ENCODE measurements at places on chromosomes 5 and 9. TPM values are rescaled to one million over a fixed set of nuclear protein-coding genes. Genes with fewer than 3 reads are reported as not detected.

GRCh38 chr5:84272771-84273516, 111.7 kb downstream of the EDIL3 start:
- H3K4me3 ChIP-seq, result no peak overlapping the region
- DNase-seq, result peak; percentile 7

- H3K36me3 ChIP-seq, result no peaks in the 10 kb centered on the region
- peaks cover 18% of the 10 kb centered on the region for H3K4me1 ChIP-seq
- DNase-seq, result no peak
- H3K4me3 ChIP-seq, result no peak overlapping the region
- peaks cover under 1% of the 10 kb centered on the region for H3K27me3 ChIP-seq
Observed at GRCh38 chr5:178471711-178472110, 118.5 kb downstream of the COL23A1 start.

DNA sequence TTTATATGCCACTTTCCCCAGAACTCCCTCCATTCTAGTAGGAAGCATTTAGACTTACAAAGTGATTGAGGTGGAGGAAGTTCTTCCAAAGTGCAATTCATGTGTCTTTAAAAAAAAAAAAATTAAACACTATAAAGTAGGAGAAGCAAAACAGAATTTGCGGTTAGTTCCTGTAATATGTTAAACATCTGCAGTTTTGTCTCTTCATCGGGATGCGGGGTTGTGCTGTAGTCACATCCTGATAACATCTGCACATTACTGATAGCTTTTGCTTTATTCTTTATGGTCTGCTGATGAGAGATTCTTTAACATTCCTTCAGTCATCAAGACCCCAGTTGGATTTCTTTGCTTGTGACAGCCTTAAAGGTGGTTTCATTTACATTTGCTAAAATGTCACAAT, 694.3 kb downstream of the NR2F1-AS1 start:
- peaks cover 5% of the 10 kb centered on the region for H3K4me1 ChIP-seq
- no peak overlapping the region for H3K4me3 ChIP-seq
- no peak for DNase-seq
- H3K27ac ChIP-seq, result no peak overlapping the region
- no peaks in the 10 kb centered on the region for H3K36me3 ChIP-seq
- H3K27me3 ChIP-seq, result no peaks in the 10 kb centered on the region

DNA sequence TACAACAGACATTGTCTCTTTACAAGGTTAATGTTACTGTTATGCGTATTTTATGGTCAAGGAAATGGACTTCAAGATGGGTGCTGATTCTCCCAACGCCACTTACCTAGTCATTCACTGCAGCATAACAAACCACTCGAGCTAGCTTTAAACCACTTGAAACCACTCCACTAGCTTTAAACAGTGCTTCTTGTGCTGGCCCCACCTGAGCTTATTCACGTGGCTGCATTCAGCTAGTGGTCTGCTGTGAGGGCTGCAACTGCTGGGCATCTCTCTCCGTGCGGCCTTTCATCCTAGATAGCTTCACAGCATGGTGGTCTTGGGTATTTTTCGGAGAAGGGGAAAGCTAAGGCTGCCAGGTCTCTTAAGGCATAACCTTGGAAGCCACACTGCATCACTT, 3.5 kb upstream of the HRH2 start:
- peaks cover 51% of the 10 kb centered on the region for H3K27me3 ChIP-seq
- H3K27ac ChIP-seq, result no peak overlapping the region
- DNase-seq, result no peak
- H3K4me3 ChIP-seq, result no peak overlapping the region

GRCh38 chr9:40927851-40928802, 200.4 kb downstream of the FOXD4L6 start:
- no peak overlapping the region for H3K4me3 ChIP-seq
- DNase-seq, result no peak
- H3K36me3 ChIP-seq, result no peaks in the 10 kb centered on the region
- H3K4me1 ChIP-seq, result no peaks in the 10 kb centered on the region
- H3K27ac ChIP-seq, result no peak overlapping the region
- peaks cover 64% of the 10 kb centered on the region for H3K27me3 ChIP-seq

GRCh38 chr5:35089334-35090314, 41.9 kb upstream of the AGXT2 start:
- no peak overlapping the region for H3K4me3 ChIP-seq
- no peaks in the 10 kb centered on the region for H3K36me3 ChIP-seq
- H3K4me1 ChIP-seq, result no peaks in the 10 kb centered on the region
- peaks cover 39% of the 10 kb centered on the region for H3K27me3 ChIP-seq
- H3K27ac ChIP-seq, result no peak overlapping the region

The DYNC2I2 gene
- total RNA-seq, result 196 TPM

DNA sequence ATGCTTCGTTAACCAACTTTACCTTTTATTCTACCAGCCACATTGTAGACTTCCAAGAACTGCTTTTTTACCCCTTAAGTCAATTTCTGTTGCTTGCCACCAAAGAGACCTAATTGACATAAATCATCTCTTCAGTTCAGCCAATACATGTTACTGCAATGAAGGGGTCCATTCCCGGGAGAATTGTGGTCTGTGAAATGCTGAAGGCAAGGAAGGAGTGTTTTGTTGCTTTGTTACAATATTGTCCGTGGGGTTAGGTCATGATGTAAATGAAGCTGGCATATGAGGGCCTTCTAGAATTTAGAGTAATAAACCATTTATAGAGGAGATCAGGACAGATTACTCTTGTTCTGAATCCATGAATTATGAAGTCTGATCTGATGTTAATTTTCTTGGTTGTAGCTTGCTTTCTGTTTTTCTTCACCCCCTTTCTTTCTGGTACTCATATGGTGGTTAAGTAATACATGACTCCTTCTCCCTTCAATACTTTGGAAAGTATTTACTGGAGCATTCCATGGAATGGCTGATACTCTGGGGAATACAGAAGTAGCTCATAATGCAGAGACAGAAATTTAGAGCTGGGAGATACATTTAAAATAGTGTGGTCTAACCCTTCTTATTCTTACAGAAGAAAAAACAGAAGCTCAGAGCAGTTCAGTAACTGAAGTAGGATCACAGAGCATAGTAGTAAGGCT, 297.0 kb upstream of the CLINT1 start:
- H3K4me1 ChIP-seq, result peaks cover 6% of the 10 kb centered on the region
- DNase-seq, result no peak
- peaks cover 48% of the 10 kb centered on the region for H3K27me3 ChIP-seq
- H3K36me3 ChIP-seq, result no peaks in the 10 kb centered on the region
- no peak overlapping the region for H3K4me3 ChIP-seq
- H3K27ac ChIP-seq, result no peak overlapping the region

- H3K27ac ChIP-seq, result no peak overlapping the region
- H3K4me1 ChIP-seq, result peaks cover 85% of the 10 kb centered on the region
- no peaks in the 10 kb centered on the region for H3K36me3 ChIP-seq
- H3K27me3 ChIP-seq, result no peaks in the 10 kb centered on the region
- no peak for DNase-seq
Observed at GRCh38 chr9:69172895-69173294, 1.2 kb upstream of the TJP2 start.

DNA sequence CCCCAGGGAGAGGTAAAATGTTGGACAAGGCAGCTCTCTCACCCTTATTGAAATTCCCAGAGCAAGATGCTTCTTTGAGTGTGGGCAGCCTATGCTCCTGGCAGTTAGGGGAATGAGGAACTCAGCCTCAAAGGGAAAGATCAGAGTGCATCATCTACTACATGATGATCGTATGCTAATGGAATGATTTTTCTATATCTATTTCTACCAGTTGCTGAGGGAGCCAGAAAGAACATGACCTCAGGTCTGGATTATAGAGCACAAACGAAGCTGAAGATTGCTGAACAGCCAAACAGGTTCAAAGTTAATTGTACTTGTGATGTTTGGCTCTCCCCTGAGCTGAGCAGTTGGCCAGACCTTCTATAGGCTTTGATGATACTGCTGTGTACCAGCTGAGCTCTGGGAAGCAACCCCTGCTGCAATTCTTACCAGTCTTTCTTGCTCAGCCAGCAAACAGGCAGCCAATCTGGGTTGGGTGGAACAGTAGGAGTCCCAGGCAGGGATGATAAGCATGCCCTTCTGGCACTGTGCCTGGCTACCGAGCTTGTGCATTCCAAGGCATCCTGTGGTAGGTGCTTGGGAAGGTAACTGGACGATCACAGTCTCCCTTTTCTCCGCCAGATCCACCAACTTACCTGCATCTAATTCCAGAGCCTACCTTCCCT, 10.3 kb upstream of the FBXL7 start:
- H3K4me3 ChIP-seq, result no peak overlapping the region
- no peaks in the 10 kb centered on the region for H3K36me3 ChIP-seq
- no peaks in the 10 kb centered on the region for H3K4me1 ChIP-seq
- no peak overlapping the region for H3K27ac ChIP-seq

- no peak overlapping the region for H3K27ac ChIP-seq
- no peak overlapping the region for H3K4me3 ChIP-seq
- H3K27me3 ChIP-seq, result no peaks in the 10 kb centered on the region
- peak; percentile 32 for DNase-seq
- no peaks in the 10 kb centered on the region for H3K36me3 ChIP-seq
Observed at GRCh38 chr5:142246258-142246657, 78.6 kb downstream of the SPRY4 start.

DNA sequence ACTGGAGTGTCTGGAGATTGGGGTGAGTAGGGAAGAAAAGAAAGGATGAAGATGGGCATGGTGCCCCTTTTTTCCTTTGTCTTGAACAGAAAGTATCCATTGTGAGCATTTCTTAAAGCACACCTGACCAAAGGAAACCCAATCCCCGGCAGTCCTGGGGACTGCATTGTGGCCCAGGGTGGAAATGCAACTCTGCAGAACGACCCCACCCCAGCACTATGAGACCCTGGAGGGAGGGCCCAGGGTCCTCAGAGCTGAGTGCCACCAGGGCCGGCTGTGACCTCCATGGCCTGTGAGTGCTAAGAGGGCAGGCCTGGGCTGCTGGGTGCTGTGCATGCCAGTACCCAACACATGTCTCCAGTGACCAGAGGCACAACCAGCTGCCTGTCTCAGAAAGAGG, 18.5 kb downstream of the EEIG1 start:
- no peak for DNase-seq
- H3K4me3 ChIP-seq, result no peak overlapping the region
- no peaks in the 10 kb centered on the region for H3K27me3 ChIP-seq
- H3K36me3 ChIP-seq, result peaks cover 3% of the 10 kb centered on the region
- H3K27ac ChIP-seq, result no peak overlapping the region

DNA sequence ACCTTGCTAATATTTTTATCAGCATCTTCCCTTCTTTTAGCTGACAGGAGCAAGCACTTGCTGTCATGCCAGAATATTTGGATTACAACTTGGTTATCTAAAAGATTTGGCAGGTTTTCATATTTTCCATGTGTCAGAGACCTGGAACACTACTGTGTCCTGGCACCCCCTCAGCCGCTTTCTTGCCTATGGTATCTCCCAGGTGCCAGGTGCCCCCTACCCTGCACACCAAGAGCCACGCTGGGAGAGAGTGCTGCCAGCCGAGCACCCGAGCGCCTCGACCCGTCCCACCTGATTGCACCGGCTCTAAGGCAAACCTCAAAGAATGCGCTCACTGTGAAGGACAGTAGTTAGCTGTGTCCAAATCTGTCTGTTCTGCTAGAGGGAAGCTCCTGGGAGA, 84.8 kb downstream of the GTF3C4 start:
- H3K4me1 ChIP-seq, result no peaks in the 10 kb centered on the region
- no peak for DNase-seq
- no peak overlapping the region for H3K27ac ChIP-seq
- H3K27me3 ChIP-seq, result no peaks in the 10 kb centered on the region
- H3K36me3 ChIP-seq, result no peaks in the 10 kb centered on the region
- no peak overlapping the region for H3K4me3 ChIP-seq

DNA sequence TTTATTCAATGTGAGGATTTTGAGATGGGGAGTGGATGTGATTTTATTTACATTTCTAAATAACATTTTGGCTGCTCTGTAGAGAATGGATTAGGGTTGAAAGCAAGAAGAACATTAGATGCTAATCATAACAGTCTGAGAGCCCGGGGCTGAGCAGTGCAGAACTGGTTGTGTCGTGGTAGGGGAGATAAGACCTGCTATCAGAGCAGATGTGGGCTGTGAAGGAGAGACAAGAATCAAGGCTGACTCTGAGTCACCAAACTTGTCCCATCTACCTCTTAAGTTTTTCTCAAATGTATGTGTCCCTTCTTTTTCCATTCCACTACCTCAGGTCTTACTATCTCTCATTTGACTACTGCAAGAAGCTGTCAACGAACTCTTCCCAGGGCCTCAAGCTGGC, 35.4 kb upstream of the SLC28A3 start:
- no peaks in the 10 kb centered on the region for H3K27me3 ChIP-seq
- DNase-seq, result no peak
- no peaks in the 10 kb centered on the region for H3K4me1 ChIP-seq
- no peak overlapping the region for H3K27ac ChIP-seq

- no peak overlapping the region for H3K4me3 ChIP-seq
- no peaks in the 10 kb centered on the region for H3K27me3 ChIP-seq
- H3K27ac ChIP-seq, result peak overlapping the region; percentile 63
- H3K4me1 ChIP-seq, result peaks cover 32% of the 10 kb centered on the region
- peak; percentile 10 for DNase-seq
Observed at GRCh38 chr5:9781275-9781674, 151.1 kb upstream of the TAS2R1 start.

DNA sequence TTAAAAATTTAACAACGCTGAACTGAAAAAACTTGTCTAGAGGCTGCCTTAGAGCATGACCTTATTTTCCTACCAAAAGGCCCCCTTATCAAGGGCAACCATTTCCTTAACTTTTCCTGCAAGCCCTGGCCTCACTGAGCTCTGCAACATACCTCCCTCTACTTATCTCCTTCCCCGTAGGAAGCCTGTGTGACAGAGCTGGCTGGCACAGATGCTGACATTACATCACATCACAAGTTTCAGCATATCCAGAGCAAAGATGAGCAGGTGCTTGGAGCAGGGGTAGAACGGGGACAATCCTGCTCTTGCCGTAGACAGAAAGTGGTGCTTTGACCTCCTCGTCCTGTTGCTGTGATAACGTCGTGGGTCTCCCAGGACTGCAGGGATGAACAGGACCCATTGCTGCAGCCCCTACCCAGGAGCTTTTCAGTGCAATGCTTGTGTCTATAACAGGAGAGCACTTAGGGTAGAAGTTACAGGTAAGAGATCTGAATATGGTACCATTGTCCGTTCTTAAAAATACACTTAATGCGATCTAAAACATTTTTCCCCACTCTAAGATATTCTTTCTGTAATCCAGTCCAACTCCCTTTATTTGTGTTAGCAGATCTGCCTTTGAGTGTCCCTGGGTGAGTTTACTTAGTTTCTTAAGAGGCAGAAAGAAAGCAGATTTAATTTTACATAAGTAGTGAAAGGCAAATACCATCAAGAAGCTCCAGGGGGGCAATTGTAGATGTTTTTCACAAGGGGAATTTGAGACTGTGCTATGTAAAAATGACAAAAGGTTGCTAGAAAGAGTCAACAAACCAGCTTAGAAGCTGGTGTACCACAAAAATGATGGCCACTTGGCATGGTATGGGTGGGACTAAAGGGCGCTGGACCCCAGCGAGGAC, 101.9 kb upstream of the EFNA5 start:
- H3K4me1 ChIP-seq, result no peaks in the 10 kb centered on the region
- H3K36me3 ChIP-seq, result no peaks in the 10 kb centered on the region
- H3K4me3 ChIP-seq, result no peak overlapping the region
- no peak overlapping the region for H3K27ac ChIP-seq
- no peak for DNase-seq

The MAMDC4 gene
- 5.3 TPM for total RNA-seq

DNA sequence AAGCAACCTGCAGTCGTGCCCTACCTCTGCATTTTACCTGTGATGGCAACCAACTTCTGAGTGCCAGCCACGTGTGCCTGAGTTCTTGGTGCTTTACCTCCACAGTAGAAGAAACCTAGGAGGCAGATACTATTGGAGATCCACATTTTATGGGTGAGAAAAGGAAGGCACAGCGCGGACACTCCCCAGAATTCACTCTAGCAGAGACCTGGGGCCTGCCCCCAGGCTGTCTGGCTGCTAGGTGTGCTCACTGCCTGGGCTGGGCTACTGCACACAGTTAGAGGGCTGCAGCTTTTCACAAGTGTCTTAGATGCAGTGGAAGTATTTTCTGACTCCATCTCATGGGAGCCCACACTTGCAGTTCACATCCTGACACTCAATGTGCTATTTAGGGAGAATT, 598.8 kb upstream of the ADAMTS16 start:
- no peaks in the 10 kb centered on the region for H3K4me1 ChIP-seq
- H3K27ac ChIP-seq, result no peak overlapping the region
- no peak for DNase-seq
- no peak overlapping the region for H3K4me3 ChIP-seq

The INSL6 gene
- total RNA-seq, result not detected

Measured in PC-3 (cell line).